Panc1 (cell line): ENCODE measurements at places on chromosomes 7 and 10.
A peak's percentile ranks its signal among the peaks of the same experiment; 100 is the strongest.

DNA sequence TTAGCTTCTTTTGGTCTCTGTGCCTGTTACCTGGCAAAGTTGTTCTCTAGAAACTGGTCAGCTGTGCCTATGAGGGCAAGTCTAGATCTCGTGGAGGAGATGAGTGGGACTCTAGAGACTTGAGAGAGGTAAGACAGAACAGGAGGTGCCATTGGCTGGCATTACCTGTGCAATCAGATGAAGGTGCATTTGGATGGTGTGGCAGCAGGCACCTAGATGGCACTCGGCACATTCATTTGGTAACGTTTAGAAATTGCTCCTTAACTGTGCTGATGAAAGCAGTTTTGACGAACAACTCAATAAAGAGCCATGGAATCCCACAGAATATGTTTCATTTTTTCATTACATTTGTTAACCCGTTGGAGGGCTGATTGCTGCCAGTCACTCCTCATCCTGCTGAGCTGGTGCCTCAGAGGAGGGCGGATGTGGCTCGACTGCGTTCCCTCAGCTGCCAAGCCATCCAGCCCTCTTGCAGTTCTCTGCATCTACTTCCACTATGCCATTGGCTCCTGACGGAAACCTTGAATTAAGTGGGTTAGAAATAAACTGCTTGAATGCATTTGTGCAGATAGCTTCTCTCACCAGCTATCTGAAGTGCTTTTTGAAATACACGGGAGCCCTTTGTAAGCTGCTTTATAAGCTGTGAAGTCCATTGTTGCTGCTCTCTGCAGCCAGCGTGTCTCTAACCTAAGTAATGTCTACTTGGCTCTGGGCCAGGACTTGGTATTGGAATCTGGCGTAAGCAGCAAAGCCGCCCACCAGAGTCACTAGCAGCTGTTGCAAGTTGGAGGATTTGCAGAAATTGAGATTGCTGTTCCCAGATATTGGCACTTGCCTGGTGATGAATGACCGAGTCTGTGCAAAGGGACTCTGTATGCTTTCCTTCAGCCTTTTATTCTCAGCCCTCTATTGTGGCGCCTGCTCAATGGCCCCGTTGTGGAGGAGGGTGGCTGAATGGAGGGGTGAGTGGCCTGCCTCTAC lies 87.4 kb downstream of the LRRC4 start:
- DNase-seq = no peak

DNA sequence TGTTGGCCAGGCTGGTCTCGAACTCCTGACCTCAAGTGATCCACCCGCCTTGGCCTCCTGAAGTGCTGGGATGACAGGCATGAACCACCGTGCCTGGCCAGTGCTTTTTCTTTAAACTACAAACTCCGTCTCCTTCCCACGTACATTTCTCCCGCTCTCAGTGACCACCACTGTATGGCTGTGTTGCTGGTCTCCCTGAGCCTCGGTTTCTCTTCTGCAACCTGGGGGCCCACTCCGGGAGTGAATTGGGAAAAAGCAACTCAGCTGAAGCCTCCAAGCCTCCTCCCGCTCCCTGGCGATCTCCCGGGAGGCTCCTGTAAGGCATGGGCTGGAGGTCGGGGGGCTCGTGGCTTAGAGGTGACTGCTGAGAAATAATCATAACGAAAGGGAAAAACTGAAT lies 136.3 kb downstream of the ELFN1 start:
- no peak for DNase-seq

- peak; percentile 43 for DNase-seq
These were observed 21.8 kb upstream of the AKR1B1 start for GRCh38 chr7:134480730-134481129.

DNA sequence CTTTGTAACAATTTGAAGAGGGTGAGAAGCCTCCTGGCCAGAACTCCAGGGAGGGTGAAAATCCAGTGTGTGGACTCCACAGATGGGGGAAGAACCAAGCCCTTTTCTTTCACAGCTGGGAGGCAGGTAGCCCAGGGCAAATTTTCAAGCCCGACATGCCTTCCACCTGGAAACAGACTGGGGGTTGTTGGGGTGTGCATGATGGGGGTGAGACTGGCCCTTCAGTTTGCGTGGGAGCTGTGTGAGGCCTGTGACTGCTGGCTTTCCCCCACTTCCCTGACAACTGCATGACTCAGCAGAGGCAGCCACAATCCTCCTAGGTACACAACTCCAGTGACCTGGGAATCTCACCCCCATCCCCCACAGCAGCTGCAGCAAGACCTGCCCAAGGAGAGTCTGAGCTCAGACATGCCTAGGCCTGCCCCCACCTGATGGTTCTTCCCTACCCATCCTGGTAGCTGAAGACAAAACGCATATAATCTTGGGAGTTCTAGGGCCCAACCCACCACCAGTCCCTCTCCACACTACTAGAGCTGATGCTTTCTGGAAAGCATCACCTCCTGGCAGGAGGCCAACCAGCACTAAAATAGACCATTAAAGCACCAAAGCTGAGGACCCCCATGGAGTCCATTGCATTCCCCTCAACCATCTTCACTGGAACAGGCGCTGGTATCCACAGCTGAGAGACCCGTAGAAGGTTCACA lies 445.4 kb downstream of the TFEC start:
- DNase-seq = no peak

DNA sequence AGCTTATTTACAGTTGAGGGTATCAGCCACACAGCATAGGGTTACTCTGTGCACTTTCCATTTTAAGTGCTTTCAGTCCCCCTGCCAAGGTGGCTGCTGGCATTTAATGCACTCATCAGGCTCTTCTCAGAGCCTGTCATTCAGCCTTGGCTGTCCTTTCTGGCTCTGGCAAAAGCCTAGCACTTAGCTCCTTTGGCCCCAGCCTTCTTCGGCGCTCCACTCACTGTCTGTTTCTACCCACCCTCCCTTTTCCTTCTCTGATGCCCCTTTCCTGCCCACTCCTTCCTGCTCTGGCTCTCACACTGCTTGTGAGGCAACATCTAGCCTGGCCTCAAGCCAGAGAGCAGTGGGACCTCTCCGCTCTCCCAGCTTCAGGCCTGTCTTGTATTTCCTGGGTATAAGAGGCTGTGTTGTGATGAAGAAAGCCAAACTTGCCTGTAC lies 60.2 kb downstream of the WIPF3 start:
- DNase-seq = no peak

DNA sequence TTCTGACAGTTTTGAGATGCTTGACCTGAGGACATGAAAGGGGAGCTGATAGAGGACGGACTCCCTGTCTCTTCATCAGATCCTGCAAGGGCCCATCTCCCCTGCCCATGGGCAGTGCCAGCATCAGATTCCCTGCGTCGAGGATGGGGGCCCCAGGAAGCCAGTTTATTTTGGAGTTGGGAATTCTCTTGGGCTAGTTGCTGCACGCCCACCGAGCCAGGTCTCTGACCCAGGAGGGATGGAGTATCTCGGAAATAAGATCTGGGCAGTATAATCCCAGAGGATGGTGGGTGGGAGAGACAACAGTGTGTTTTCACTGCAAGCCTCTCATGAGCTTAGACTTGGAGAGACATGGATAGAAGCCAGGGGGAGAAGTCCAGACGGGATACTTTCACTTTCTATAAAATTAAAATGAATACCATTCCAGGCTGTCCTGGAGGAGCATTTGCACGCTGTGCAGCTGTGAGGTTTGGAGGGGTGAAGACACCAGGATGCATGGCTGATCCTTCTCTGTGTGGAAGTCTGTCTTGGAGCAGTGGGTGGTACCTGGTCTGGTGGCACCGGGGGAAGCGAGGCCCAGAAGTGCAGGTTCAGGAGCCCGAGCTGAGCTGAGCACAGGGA lies 25.8 kb downstream of the DOCK1 start:
- DNase-seq = no peak

GRCh38 chr10:117342641-117343040 lies 32.6 kb downstream of the PDZD8 start:
- no peak for DNase-seq

- no peak for DNase-seq
These were observed 127.9 kb downstream of the LHPP start for GRCh38 chr10:124589491-124590041.

DNA sequence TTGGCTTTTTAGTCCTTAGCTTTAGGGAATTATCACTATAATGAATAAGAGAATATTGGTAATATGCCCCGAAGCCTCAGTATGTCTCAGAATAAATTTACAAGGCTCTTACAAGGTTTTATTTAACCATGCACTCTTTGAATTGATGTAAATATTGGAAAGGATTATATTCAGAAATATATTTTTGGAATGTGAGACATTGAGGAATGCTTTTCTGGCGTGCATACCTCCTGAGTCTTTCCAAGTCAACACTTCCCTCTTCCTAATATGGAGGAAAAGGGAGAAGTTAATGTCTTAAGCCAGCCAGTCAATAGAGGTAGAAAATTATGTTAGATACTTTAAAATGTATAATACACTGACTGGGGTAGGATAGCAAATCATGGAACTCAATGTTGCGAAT lies 1.2 kb upstream of the OR2F1 start:
- no peak for DNase-seq

GRCh38 chr10:15141136-15142054 lies 27.1 kb downstream of the NMT2 start:
- DNase-seq = no peak

GRCh38 chr10:117896517-117896916 lies 150.2 kb downstream of the RAB11FIP2 start:
- DNase-seq = no peak

DNA sequence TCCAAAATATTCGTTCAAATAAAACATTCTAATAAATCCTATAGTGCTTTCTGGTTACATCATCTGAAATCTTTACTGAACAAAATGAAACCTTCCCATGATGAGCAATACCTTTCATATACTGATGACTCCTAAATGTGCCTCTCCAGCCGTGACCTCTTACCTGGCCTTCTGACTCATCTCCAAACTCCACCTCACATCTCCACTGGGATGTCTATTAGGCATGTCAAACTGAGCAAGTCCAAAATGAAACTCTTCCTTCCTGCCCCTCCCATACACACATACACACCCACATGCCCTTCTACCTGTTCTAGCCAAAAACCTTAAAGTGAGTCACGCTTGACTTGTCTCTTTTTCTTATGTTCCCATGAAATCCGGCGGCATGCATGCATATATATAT lies 22.9 kb downstream of the GSAP start:
- peak; percentile 36 for DNase-seq

GRCh38 chr10:6473430-6473829 lies 106.6 kb downstream of the PRKCQ start:
- DNase-seq = no peak

DNA sequence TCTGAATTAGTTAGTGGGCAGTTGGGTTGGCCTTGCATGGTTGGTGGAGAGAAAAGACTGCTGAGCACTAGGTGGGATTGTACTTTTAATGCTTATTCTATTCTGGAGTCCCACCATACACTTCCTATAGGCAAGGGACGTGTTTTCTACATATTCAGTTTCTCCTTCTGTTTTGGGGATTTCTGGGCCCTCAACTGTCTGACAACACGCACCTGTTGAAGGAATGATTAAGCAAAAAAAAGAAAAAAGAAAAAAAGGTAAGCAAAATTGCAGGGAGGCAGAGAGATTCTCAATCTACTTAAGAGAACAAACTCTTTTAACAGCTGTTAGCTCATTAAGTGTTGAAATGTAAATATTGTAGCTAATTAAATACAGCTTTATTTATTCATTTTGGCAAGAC lies 541.3 kb downstream of the CALN1 start:
- DNase-seq = no peak

DNA sequence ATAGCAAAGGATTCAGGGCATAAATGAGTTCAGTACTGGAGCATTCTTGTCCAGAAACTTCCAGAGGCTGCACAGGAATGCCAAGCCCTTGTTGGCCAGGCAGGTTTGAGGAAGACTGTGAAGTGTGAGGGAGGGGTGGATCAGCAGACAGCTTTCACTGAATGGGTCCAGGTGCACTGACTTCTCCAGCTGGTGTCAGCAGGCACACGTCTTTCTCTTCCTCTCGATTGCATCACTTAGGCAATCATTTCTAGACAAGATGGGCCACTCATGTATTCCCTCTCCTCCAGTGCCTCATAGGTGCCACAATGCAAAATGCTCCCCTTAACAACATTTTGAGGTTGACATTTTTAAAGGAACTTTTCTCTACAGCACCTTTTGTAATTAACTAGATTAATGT lies 15.6 kb upstream of the PLEKHS1 start:
- no peak for DNase-seq

GRCh38 chr10:123119081-123119480 lies 16.7 kb upstream of the HMX3 start:
- DNase-seq = no peak

- DNase-seq = no peak
These were observed 50.0 kb upstream of the BET1 start for GRCh38 chr7:94054130-94054529.

DNA sequence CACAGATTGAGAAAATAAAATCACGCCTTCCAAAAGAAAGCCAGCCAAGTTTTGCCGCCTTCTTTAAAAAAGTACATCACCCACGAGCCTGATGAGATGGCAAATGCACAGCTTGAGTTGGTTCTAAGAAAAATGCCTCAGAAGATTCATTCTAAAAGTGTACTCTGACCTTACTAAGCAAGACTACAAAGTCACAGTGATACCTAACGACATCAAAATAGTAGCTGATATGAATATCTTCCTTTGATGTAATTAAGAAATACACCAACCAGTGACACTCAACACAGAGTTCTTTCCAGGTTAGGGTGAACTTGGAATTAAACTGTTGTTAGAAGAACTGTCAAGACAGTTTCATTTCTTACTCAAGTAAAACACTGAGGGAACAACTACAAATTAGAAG lies 78.0 kb upstream of the AMPH start:
- DNase-seq = no peak
